ENCODE measurements at places on chromosomes 2 and 18.

GRCh38 chr2:73947412-73948018 is 20.8 kb downstream of the DGUOK start:
- DNase-seq, result no peak

- no peak for DNase-seq
Observed at GRCh38 chr2:119753930-119754321, 5.8 kb upstream of the PTPN4 start.

- DNase-seq, result peak; percentile 58
Observed at GRCh38 chr2:102238039-102238756, 51.4 kb downstream of the IL1RL2 start.

DNA sequence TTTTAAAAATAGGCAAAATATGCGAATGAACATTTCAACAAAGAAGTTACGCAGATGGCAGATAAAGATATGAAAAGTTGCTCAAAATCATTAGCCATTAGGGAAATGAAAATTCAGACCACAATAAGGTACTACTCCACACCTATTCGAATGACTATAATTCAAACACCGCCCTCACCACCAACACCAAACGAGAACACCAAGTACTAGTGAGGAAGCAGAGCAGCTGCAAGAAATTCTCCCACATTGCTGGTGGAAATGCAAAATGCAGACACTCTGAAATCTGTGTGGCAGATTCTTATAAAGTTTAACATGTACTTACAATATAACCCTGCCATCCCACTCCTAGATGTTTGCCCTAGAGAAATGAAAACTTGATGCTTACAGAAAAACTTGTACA is 17.3 kb upstream of the PRKCE start:
- DNase-seq, result no peak

GRCh38 chr2:13006426-13006825 is 289.7 kb downstream of the TRIB2 start:
- DNase-seq, result no peak

GRCh38 chr2:200761266-200761665 is 50.4 kb upstream of the BZW1 start:
- DNase-seq, result no peak

- no peak for DNase-seq
Observed at GRCh38 chr2:215358312-215358845, 46.5 kb downstream of the ATIC start.

DNA sequence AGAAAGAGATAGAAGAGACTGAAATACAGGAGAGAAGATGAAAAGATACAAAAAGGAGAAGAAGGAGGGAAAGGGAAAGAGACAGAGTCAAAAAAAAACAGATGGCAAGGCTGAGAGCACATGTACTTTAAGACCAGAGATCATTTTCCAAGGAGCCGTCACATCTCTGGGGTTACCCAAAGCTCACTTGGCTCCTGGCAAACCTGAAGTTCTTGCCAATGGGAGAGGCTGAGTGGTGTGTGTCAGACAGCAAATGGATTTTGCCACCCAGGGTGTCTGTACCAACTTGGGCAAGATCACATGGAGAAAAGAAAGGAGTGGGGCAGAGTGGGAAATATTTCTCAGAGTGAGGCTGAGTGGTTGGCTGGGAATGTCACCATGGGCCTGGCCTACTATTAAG is 219.3 kb upstream of the TNP1 start:
- no peak for DNase-seq

- no peak for DNase-seq
Observed at GRCh38 chr2:235051436-235052260, 99.8 kb downstream of the SH3BP4 start.

- peak; percentile 11 for DNase-seq
Observed at GRCh38 chr2:128320192-128320905, 1.7 kb upstream of the HS6ST1 start.

DNA sequence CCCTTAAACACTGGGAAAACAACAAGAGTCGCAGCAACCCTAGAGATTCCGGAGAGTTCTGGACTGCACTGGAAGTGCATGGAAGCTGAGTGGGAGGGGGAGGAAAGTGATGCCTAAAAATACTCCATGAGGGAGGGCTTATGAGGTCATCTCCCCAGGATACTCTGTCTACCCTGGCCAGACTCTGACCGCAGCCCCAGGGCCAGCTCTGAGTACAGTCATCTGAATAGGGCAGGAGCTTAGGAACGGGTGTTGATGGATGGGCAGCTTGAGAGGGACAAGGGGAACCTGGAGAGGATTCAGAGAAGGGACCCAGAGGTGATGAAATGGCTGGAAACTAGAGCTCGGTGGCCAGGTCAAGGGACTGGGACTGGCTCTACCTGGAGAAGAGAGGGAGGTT is 79.3 kb upstream of the IGFBP5 start:
- no peak for DNase-seq

DNA sequence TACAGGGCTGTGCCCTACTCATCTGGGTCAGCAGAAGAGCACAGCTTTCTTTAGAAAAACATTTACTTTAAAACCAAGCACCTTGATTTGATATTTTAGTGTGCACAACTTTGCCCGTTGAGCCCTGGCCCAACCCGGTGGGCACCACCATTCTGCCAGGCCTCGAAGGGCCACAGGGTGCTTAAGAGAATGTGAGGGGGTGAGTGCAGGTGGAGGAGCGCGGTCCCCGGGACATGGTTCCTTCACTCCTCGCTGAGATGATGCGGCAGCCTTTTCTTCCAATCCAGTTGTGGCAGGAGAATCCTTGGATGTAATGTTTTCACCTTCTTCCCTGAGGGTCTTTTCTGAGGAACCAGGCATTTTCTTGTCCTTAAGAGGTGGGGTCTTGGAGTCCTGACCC is 119.0 kb downstream of the RPIA start:
- DNase-seq, result no peak

- DNase-seq, result no peak
Observed at GRCh38 chr18:63241760-63242159, 77.8 kb downstream of the BCL2 start.

DNA sequence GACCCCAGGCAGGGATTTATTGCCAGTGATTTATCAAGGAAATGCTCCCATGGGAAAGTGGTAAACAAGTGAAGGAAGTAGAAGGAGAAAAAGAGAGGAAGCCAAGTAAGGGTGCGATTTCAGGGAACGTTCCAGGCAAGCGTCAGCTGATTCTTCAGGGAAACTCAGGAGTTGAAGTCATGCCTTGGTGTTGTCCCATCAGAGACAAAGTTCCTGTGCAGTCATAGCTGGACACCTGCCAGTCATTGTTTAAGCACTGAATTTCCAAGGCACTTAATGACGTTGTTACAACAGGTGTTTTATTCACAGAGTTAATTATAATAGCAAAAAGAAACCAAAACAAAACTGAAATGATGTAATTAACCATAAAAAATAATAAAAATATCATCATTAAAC is 381.8 kb upstream of the CRIM1 start:
- no peak for DNase-seq

DNA sequence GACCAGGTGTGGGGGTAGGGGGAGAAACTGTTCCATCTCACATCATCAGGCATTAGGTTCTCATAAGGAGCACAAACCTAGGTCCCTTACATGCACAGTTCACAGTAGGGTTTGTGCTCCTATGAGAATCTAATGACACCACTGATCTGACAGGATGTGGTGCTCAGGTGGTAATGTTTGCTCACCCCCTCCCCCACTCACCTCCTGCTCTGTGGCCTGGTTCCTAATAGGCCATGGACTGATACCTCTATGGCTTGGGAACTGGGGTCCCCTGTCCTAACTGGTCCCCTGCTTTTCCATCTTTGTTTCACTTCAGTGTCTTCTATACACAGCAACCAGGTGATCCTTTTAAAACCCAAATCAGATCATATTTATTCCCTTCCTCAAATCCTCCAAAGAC is 267.8 kb downstream of the TNS1 start:
- DNase-seq, result no peak

GRCh38 chr2:219569635-219570034 is 1.7 kb downstream of the OBSL1 start:
- DNase-seq, result no peak

- no peak for DNase-seq
Observed at GRCh38 chr18:4455113-4455811, at the start of gene DLGAP1. TSS of gene DLGAP1 (minus strand) at chr18:4455307.

DNA sequence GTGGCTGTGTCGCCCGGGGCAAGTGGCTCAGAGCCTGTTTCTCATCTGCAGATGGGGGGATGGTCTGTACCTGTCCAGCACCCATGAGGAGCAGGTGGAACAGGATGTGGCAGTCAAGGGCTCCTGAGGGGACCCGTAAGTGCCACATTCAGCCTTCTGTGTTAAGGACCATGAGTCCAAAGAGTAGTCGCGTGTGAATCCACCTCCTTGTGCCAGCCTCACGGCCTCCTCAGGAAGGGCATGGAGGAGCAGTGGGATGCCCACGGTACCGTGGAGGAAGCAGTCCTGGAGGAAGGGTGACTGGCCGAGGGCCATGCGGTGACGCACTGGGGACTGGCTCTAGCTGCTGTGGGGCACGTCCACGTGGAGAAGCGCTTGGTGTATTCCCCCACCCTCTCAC is 61.1 kb downstream of the ODC1 start:
- no peak for DNase-seq

GRCh38 chr18:55906536-55906935 is 318.5 kb upstream of the TCF4 start:
- no peak for DNase-seq

GRCh38 chr18:66616523-66616983 is 12.7 kb upstream of the CDH19 start:
- DNase-seq, result no peak

DNA sequence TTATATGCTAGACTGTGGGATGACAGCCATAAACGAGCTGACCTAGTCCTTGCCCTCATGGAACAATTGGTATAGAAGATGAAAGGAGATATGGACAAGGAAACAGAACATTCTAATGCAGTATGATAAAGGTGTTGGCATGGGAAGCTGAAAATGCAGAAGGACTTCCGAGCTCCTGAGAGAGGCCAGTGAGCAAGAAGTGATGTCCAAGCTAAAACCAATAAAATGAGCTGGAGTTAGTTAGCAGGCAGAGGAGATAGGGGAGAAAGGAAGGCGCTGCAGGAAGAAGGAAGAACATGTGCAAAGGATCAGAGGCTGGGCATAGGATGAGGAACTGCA is 64.5 kb downstream of the BOD1L2 start:
- DNase-seq, result no peak
